ENCODE measurements at places on chromosomes 2 and 18.
A peak's percentile ranks its signal among the peaks of the same experiment; 100 is the strongest.

DNA sequence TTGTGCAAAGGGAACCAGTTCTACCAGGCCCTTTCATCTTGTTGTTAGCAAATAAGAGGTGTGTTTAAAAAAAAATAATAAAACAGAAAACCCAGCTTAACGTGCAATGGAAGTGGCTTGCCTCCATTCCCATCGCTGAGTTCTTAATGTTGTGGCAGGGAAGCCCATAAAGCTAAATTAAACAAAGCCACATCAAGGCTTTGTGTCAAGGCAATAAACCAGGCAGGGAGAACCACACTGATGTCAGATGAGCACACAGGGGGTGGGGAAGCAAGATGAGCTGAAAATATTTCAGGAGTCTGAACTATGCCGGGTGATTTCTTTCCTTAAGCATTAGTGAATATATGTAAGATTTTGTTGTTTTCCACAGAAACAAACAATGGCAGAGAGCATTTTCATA is 73.5 kb downstream of the PHLPP1 start:
- no peak for DNase-seq

DNA sequence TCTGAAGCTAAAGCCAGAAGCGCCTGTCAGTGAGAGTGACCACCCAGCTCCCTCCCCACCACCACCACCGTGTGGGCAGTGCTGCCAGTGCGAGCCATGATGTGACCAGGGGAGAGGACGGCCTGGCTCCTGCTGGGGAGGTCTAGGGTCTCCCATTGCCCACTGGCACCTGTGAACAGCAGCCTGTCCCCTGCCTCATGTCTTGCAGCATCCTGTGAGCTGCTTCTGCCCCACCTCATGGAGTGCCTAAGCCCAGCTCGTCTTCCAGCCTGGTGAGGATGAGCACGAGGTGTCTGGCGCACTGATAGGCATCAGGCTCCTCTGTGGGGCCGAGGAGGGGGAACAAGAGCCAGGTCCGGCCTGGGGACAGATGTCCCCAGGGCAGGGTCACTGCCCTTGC is 61.4 kb downstream of the FAM168B start:
- DNase-seq = no peak

DNA sequence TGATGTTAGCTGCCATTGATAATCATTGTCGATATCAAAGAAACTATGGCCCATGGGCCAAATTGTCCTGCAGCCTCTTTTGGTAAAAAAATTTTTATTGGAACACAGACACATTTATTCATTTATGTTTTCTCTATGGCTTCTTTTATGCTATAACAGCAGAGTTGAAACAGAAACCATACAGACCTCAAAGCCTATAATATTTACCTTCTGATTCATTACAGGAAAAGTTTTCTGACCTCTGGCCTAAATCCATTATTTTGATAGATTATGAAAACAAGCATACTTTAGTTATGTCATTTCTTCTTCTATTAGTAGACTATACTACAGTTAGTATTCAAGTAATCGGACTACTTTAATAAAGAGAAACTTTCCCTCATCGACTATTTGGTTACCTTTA is 349.7 kb upstream of the GALNT5 start:
- no peak for DNase-seq

- no peak for DNase-seq
These were observed 122.3 kb upstream of the SIX2 start for GRCh38 chr2:45131587-45131986.

- DNase-seq = peak; percentile 55
These were observed 535 bp downstream of the ATG4B start for GRCh38 chr2:241637795-241638660.

DNA sequence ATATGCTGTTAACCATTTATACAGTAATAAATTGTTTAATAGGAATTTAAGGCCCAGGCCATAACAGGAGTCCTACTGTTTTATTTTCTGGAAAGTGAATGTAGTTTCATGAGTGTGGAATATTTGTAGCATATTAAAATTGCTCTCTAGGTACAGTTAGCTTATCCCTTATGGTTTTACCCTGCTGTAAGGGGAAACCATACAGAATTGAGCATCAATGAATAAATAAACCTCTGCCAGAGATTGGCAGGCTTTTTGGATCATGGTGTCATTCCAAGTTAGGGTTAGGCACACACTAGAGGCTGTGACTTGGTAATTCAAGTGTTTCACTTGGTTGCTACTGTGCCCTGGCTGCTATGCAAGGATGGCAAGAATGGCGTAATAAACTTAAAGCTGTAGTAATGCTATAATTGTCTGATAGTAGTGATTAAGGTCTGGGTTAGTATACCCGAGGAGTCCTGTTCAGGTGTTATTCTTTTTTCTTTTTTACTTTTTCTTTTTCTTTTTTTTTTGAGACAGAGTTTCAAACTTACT is 30.4 kb downstream of the BMPR2 start:
- DNase-seq = no peak

DNA sequence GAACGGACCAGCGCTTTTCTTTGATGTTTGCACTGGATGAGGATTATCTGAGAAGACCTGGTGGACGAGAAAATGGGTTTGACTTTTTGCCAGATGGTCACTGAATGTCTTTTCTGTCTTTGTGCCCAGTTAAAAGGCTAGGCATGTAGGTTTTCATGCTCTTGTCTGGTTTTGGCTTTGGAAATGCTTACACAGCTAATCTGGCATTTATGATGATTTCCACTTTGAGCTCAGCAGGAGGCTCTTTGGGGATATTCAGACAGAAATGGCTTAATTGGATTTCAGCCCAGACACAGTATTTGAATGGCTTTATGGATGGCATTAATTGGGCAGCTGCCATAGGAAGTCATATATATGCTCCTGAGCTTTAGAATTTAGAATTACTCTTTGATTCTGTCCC is 59.6 kb downstream of the NCK2 start:
- DNase-seq = no peak

- no peak for DNase-seq
These were observed 75.8 kb downstream of the NAT8 start for GRCh38 chr2:73566288-73566878.
